ENCODE measurements at places on chromosomes 2 and 18.

- DNase-seq = no peak
Observed at GRCh38 chr2:224442071-224442967, 40.4 kb upstream of the FAM124B start.

GRCh38 chr18:12944709-12945108 lies 3.1 kb upstream of the SEH1L start:
- no peak for DNase-seq

DNA sequence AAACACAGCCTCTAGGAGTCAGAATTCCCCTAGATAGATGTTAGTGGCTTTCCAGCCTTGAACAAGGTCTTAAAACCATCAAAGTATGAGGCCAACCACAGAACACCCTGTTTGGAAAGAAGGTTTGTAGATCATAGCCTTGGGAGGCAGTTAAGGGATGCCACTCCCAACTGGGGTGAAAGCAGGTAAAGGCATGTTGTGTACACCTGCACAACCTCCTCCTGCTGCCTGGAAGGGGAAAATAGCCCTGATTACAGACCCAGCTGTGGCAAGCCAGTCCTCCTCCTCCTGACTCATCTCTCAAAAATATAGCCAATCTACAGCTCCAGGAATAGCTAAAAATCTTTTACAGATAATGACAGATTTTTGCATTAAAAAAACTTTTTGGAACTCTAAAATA lies 108.1 kb downstream of the RBM43 start:
- DNase-seq = no peak

GRCh38 chr2:237603049-237603717 lies 12.6 kb upstream of the RAB17 start:
- DNase-seq = no peak

GRCh38 chr2:148674063-148675020 lies 29.8 kb downstream of the EPC2 start:
- DNase-seq = peak; percentile 4

DNA sequence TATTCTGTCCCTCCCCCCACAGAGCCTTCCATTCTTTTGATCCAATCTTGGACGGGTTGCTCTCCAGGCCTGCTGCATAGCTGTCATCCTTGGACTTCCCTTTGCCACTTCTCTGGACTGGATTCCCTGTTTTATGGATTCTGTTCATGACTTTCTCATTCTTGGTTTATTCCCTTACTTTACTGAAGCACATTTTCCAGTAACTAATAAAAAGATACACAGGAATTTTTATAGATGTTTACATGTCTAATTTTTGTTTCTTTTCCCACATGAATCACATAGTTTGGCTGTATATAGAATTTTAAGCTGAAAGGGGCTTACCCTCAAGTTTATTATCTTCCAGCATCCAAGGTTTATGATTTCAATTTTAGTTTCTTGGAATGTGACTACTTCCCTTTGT lies 37.9 kb downstream of the GDF7 start:
- no peak for DNase-seq

GRCh38 chr2:146785101-146785500 lies 1059.7 kb upstream of the ACVR2A start:
- DNase-seq = no peak

DNA sequence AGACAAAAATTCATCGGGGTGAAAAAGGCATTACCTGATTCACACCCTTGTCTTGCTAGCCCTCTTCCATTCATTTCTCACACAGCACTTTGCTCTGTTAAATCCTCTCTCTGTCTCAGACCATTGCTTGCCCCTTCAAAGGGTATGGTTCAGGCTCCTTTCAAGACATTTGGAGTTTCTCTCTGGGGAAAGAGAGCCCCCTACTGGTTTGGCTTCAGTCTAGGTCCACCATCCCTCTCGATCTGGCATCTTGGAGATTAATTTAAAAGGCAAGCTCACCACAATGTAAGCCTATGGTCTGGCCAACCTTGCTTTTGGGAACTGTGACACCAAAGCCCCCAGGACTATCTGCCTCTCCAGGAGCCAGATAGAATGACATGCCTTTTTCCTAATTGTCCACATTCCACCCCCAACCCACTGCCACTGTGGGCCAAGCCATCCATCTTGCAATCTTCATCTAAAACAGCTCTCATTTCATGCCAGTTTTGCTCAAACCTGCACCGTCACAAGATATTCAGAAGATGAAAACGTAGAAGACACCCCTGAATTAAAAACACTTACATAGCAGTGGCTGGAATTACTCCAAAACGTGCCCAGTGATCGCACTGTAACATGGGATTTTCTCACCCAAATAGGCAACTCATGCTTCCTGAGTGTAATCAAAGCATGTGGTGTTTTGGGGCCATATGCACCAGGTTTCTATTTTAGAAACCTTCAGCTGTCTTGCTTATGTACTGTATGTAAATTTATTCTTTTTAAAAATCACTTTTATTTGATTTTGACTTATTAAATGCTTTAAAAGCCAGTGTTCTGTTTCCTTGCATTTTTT lies 93.9 kb downstream of the FARSB start:
- DNase-seq = peak; percentile 7

DNA sequence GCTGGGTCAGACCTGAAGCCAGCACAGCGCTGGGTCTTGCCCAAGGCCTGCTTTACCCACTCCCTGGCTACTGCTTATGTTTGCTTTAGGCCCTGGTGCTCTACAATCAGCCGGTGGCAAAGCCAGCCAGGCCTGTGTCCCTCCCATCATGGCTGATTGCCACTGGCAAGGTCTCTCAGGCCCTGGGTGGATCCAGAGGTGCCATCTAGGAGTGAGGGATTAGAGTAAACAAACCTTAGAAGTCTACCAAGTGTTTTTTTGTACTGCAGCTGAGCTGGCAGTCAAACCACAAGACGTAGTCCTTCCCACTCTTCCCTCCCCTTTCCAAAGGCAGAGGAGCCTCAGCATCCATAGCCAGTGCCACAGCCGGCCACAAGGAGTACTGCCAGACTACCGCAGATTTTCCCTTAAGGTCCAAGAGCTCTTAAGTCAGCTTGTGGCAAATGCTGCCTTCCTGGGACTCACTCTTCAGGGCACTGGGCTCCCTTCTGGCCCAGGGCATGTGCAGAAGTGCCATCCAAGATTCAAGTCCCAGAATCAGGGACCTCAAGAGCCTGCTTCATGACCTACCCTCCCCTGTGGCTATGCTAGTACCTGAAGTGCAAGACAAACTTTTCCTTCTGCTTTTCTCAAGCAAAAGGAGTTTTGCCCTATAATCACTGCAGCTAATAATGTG lies 20.0 kb downstream of the IL1RL2 start:
- DNase-seq = no peak

DNA sequence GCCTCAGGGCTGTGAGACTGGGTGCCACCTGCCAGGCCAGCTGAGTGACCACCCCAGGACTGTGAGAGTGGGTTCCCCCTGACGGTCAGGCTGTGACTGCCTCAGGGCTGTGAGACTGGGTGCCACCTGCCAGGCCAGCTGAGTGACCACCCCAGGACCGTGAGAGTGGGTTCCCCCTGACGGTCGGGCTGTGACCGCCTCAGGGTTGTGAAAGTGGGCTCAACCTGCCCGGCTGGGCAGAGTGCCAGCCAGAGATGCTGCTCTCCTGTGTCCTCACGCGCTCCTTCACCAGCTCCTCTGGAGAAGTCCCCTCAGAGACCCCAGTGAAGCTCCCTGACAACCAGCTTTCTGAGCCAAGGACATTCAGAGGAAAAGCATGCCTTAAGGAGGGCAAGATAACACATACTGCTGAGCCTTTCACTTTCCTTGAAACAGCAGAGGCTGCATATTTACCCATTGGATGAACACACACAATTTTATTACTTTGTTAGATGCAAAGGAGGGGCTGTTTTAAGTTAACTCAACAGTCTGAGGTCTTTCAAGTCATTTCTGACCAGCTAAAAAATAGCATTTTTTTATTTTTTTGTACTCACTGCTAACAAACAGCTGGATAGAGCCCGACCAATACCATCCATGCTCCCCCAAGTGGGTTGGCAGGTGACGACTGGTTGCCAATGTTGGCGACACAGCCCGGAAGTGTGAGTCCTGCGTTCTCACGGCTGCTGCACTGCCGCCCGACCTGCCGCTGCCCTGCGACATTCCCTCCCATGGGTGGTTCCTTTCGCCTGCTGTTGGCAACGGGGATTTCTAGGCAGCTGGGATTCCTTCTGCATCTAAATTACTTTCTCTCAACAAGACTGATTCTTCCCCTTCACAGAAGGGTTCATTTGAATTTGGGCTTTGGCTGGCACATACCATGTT lies 70.7 kb downstream of the NDUFA10 start:
- no peak for DNase-seq

GRCh38 chr2:19256121-19256601 lies 102.3 kb downstream of the OSR1 start:
- no peak for DNase-seq

GRCh38 chr2:77016443-77017354 lies 505.5 kb downstream of the LRRTM4 start:
- DNase-seq = no peak

GRCh38 chr2:227370092-227370491 lies 9.0 kb downstream of the TM4SF20 start:
- no peak for DNase-seq

GRCh38 chr2:45115181-45115580 lies 105.9 kb upstream of the SIX2 start:
- DNase-seq = no peak

GRCh38 chr2:47946593-47946992 lies 40.3 kb upstream of the FBXO11 start:
- no peak for DNase-seq

DNA sequence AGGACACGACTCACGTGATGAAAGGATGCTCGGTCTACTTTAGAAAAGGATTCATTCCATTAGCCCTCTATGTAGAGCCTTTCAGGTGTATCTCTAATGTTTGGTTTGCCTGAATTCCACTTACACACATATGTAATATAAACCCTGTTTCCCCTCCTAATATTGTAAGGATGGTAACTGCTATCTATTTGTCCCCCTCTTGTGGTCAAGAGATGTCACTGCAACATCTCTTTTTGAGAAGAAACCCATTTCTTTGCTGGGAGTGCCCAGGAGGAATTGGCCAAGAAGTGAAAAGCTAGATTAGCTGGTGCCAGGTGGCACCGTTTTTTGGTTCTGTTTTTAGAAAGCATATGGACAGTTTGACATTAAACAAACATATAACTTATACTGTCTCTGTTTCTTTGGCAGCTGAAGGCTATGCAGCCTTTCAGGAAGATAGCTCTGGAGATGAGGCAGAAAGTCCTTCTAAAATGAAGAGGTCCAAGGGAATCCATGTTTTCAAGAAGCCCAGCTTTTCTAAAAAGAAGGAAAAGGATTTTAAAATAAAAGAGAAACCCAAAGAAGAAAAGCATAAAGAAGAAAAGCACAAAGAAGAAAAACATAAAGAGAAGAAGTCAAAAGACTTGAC lies 41.2 kb downstream of the RALBP1 start:
- DNase-seq = no peak

GRCh38 chr18:6396276-6396675 lies 18.4 kb downstream of the L3MBTL4 start:
- DNase-seq = no peak

GRCh38 chr2:37464067-37464466 lies 119.6 kb downstream of the QPCT start:
- no peak for DNase-seq

GRCh38 chr2:127508631-127509034 lies 17.7 kb downstream of the IWS1 start:
- DNase-seq = no peak

GRCh38 chr2:237452861-237453260 lies 34.2 kb upstream of the MLPH start:
- no peak for DNase-seq
